Right lobe of liver (tissue), 6 donors: ENCODE measurements at places on chromosomes 12 and 14. TPM values are rescaled to one million over a fixed set of nuclear protein-coding genes. Genes with fewer than 3 reads are reported as not detected.

The KLHL28 gene
- 6.2 TPM for total RNA-seq

The SELPLG gene
- 1.5 TPM for total RNA-seq

The OAS2 gene
- total RNA-seq: 5.2 TPM

The FGF6 gene
- not detected for total RNA-seq

The LRRC43 gene
- total RNA-seq: not detected
